ENCODE measurements at places on chromosomes 7 and 10. TPM values are rescaled to one million over a fixed set of nuclear protein-coding genes. Genes with fewer than 3 reads are reported as not detected.

SPRN gene
- 2.1 TPM for total RNA-seq

SPDYE2B gene
- not detected for total RNA-seq

DPY19L1 gene
- total RNA-seq = 26.7 TPM

FKBP6 gene
- not detected for total RNA-seq

SP4 gene
- 1.4 TPM for total RNA-seq

HOXA13 gene
- not detected for total RNA-seq

AKR1B1 gene
- total RNA-seq = 108 TPM

CPVL gene
- total RNA-seq = not detected

PNLIPRP1 gene
- total RNA-seq = not detected

IL2RA gene
- not detected for total RNA-seq

ENO4 gene
- total RNA-seq = 0.17 TPM

PTPRZ1 gene
- total RNA-seq = 2.7 TPM

RBP3 gene
- not detected for total RNA-seq

NOS3 gene
- 2.9 TPM for total RNA-seq

CALY gene
- total RNA-seq = not detected

LIPM gene
- total RNA-seq = not detected

BEND7 gene
- 0.43 TPM for total RNA-seq

TRIM4 gene
- total RNA-seq = 30.2 TPM

NKX1-2 gene
- not detected for total RNA-seq

ASB10 gene
- not detected for total RNA-seq

AZGP1 gene
- 0.09 TPM for total RNA-seq

ATRNL1 gene
- 0.26 TPM for total RNA-seq

CLDN15 gene
- 5.3 TPM for total RNA-seq

BTRC gene
- total RNA-seq = 9.3 TPM

AKR1C3 gene
- 12.3 TPM for total RNA-seq

C10orf143 gene
- total RNA-seq = 0.77 TPM

TASOR2 gene
- 21.4 TPM for total RNA-seq

NANOS1 gene
- 6.0 TPM for total RNA-seq

GSTO2 gene
- total RNA-seq = 0.51 TPM

C10orf62 gene
- not detected for total RNA-seq

SPDYE1 gene
- not detected for total RNA-seq

OR2A5 gene
- not detected for total RNA-seq

CYP26C1 gene
- not detected for total RNA-seq

DDC gene
- total RNA-seq = not detected

Measured in pericardium fibroblast (primary cell).